Adipocyte (in vitro differentiated cells): ENCODE measurements at places on chromosomes 11 and 22.

GRCh38 chr11:119236490-119236889 lies 30.4 kb downstream of the CBL start:
- DNase-seq = peak; percentile 47

- no peak for DNase-seq
Observed at GRCh38 chr11:100235085-100235484, 452.0 kb upstream of the ARHGAP42 start.

DNA sequence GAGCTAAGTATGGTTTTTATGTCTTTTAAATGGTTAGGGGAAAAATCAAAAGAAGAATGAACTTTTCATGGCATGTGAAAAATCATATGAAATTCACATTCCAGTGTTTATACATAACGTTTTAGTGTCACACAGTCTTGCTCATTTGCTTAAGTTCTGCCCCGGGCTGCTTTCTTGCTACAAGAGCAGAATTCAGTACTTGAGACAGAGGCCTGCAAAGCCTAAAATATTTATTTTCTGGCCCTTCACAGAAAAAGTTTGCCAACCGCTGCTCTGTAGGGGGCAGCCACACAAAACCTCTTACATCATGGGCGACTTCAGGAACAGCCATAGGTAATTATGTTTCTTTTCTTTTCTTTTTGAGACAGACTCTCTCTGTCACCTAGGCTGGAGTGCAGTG lies 1.0 kb upstream of the ATG2A start:
- peak; percentile 85 for DNase-seq

GRCh38 chr11:10564696-10565318 lies 3.7 kb downstream of the LYVE1 start:
- peak; percentile 53 for DNase-seq

DNA sequence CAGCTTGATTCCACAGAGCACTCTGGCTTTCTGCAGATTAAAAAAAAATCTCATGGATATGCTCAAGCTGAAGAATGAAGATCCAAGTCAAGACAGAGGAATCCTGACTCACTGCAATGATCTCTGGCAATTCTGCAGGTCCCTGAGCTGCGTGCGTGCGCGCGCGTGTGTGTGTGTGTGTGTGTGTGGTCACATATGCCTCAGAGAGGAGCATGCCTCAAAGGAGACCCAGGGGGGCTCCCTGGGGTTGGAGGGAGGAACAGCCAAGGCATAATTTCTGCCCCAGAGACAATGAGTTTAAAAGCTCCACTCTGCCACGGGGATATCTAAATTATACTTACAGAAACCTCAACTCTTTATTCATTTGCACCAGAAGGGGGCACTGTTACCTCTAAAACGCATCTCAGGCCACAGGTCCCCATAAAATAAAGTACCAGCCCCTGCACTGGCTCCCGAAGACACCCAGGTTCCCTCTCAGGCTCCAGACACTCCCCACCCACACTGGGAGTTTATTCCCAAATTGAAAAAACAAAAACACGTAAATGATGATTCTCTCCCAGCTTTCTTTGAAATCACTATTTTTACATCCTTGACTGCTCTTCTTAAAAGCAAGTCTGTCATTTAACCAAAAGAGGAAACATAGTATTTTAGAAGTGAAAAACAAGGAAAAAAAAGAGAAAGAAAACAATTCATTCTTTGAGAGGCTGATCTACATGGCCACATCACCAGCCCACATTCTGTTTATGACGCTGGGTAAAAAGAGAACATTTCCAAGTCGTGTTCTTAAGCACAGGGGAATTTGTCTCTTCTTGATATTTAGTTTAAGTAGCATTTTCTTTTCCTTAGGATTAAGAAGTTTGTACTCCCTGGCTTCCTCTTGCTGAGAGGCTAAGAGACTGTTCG lies 401.0 kb downstream of the LARGE1 start:
- DNase-seq = peak; percentile 77

- DNase-seq = no peak
Observed at GRCh38 chr22:23376256-23376655, 195.9 kb downstream of the BCR start.

- peak; percentile 6 for DNase-seq
Observed at GRCh38 chr11:444396-445144, 2.8 kb upstream of the ANO9 start.

DNA sequence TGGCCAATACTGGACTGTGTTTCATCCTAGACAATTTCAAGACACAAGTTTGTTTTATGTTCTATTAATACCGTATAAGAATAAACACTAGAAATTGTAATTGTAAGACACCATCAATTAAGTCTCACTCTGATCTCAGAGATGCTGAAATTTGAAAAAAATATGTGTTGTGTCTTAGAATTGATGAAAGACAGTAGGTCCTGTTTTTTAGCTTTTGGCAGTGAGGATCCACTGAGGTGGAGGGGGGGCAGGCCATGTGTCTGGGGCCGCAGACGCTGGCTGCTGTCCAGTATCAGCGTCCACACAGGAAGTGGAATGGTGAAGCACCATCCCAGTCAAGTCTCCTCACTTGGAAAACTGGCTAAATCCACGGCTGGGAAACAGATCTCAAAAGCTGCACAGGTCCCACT lies 22.5 kb upstream of the ALG8 start:
- no peak for DNase-seq

- no peak for DNase-seq
Observed at GRCh38 chr11:1777737-1778136, 14.0 kb upstream of the CTSD start.

- no peak for DNase-seq
Observed at GRCh38 chr11:63765688-63766241, 2.8 kb downstream of the ZFTA start.

GRCh38 chr11:11025087-11025486 lies 167.2 kb upstream of the ZBED5 start:
- DNase-seq = no peak

GRCh38 chr11:1050581-1051355 lies 14.2 kb upstream of the MUC6 start:
- DNase-seq = peak; percentile 55

DNA sequence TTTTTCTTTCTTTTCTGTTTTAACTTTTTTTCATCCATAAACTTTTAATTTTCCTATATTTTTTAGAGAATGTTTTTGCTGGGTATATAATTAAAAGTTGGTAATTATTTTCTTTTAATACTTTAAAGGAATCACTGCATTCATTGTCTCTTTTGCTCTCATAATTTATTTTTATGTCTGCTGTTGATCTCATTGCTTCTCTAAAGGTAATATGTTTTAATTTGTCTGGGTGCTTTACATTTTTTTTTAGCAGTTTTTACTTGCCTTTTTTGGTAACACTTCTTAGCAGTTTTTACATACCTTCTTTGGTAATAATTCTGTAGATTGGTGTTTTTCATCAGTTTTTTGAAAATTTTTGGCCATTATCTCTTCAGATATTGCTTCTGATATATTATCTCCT lies 89.4 kb upstream of the BMAL1 start:
- no peak for DNase-seq

DNA sequence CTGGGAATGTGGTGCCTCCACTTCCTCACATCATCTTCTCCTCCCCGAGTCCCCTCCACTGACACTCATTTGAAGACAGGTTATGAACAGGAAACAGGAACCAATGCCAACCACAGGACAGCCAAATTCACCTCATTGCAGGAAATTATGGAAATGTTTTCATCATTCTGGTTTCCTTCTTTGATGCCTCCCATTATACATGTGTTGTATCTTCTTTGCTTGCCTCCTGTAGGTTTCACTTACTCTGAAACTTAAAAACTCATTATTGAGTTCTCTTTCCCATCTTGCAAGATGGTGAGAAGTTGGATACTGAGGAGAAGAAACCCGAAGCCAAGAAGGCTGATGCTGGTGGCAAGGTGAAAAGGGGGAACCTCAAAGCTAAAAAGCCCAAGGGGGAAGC lies 108.5 kb downstream of the PHF21B start:
- DNase-seq = peak; percentile 6

DNA sequence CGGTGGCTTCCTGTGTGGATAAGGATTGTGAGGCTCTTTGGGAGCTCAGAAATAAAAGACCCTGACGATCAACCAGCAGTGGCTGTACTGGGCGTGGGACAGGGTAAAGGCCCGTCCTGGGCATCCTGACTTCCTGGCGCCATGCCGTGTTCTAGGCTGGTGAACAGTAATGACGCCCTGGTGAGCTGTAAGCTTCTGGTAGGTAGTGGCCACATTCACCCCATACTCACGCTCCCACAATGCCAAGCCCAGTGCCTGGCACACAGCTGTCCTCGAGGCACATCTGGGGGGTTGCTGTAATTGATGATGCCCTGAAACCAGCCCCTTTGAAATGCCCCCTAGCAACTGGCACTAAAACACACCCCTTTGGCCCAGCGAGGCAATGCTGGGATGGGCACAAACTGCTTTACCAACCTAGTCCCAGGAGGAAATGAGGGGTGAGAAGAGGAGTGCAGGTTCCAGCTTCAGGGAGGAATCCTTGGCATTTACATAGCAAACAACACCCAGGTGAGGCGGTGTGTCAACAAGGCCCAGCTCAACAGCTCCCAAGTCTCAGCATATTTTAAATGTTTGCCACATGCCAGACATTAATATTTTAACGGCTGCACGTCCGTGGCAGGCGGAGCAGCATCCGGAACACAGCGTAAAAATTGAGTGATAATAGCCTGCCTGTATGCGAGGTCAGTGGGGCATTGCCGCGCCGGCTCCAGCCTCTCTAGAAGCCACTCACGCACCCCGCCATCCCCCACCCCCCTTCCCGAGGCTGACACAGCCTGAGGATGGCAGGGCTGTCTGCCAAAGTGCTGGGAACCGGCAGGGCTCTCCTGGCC lies 79.3 kb downstream of the DSCAML1 start:
- DNase-seq = no peak

DNA sequence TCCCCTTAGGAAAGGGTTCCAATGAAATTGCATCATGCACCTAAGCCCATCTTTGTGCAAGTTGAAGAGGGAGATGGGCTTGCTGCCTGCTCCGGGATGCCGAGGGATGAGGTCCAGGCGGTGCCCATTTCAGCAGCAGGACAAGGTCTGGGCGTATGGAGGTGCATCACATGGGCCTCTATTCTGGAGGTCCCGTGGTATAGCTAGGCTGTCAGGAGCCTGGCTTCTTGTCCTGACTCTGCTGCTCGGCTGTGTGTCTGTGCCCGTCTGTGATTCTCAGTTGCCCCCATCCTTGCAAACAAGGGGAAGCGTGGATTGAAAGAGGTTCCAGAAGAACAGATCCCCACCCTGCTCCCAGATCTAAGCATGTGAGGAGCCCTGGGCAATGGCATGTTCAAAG lies 130.0 kb downstream of the OSBP2 start:
- DNase-seq = no peak
